Naive thymus-derived CD4-positive, alpha-beta T cell (primary cell): ENCODE measurements at places on chromosomes 2 and 18. TPM values are rescaled to one million over a fixed set of nuclear protein-coding genes. Genes with fewer than 3 reads are reported as not detected.

DNA sequence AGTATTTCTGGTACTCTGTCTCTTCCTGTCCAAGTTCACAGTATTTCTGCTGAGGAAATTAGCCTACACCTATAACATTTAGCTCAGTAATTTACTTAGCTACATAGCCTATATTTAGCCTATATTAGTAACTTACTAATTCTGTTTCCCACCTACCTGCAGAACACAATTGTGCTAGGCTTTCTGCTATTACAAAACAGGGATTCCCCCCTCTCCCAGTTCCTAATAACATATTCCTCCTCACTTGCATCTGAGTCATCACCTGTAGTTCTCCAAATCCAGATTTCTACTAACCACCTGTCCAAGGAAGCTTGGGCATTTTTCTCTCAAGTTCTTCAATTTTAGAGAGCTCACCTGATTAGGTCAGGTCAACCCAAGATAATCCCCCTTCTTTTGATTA, 94.9 kb downstream of the NETO1 start:
- H3K4me3 ChIP-seq = no peak overlapping the region
- no peak for DNase-seq
- no peaks in the 10 kb centered on the region for H3K36me3 ChIP-seq
- H3K4me1 ChIP-seq = no peaks in the 10 kb centered on the region
- no peak overlapping the region for H3K27ac ChIP-seq
- H3K27me3 ChIP-seq = no peaks in the 10 kb centered on the region

- H3K27me3 ChIP-seq = no peaks in the 10 kb centered on the region
- no peak overlapping the region for H3K27ac ChIP-seq
- H3K4me3 ChIP-seq = no peak overlapping the region
- DNase-seq = no peak
Observed at GRCh38 chr2:54681416-54681815, 42.0 kb upstream of the EML6 start.

DNA sequence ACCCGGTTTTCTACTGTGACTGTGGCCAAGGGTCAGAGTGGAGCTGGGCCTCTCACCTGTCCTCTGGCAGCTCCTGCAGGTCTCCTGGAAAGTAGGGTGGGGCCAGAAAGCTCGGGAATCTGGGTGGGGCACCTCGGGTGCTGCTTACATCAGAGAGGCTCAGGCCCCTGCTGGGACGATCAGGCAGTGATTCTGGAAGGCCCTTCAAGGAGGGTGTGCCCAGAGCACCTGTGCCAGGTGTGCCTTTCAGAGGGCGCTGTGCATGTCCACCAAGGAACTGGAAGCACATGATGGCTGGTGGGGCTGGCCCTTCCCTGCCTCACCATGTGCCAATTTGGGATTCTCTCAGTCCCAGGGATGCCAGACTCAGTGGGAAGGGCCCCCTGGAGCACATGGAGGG, 44.0 kb downstream of the ATP6V1C2 start:
- H3K4me1 ChIP-seq = no peaks in the 10 kb centered on the region
- H3K36me3 ChIP-seq = no peaks in the 10 kb centered on the region
- DNase-seq = no peak
- H3K27ac ChIP-seq = no peak overlapping the region
- H3K4me3 ChIP-seq = no peak overlapping the region

GRCh38 chr2:161161074-161161706, 962 bp downstream of the TANK start:
- H3K36me3 ChIP-seq = no peaks in the 10 kb centered on the region
- no peaks in the 10 kb centered on the region for H3K27me3 ChIP-seq
- peak overlapping the region; percentile 84 for H3K27ac ChIP-seq
- no peak for DNase-seq

- DNase-seq = no peak
- peaks cover 37% of the 10 kb centered on the region for H3K4me1 ChIP-seq
- peak overlapping the region; percentile 74 for H3K4me3 ChIP-seq
- H3K27ac ChIP-seq = peak overlapping the region; percentile 51
- no peaks in the 10 kb centered on the region for H3K27me3 ChIP-seq
Observed at GRCh38 chr2:96816836-96817702, 1.0 kb downstream of the CNNM3 start.

- DNase-seq = no peak
- no peak overlapping the region for H3K4me3 ChIP-seq
- no peaks in the 10 kb centered on the region for H3K36me3 ChIP-seq
- H3K4me1 ChIP-seq = peaks cover 26% of the 10 kb centered on the region
- H3K27me3 ChIP-seq = no peaks in the 10 kb centered on the region
Observed at GRCh38 chr2:68412127-68412819, 47.2 kb downstream of the PLEK start.

GRCh38 chr2:2800697-2801096, 469.6 kb upstream of the MYT1L start:
- H3K4me1 ChIP-seq = no peaks in the 10 kb centered on the region
- H3K27ac ChIP-seq = no peak overlapping the region
- DNase-seq = no peak
- no peaks in the 10 kb centered on the region for H3K36me3 ChIP-seq
- no peak overlapping the region for H3K4me3 ChIP-seq

DNA sequence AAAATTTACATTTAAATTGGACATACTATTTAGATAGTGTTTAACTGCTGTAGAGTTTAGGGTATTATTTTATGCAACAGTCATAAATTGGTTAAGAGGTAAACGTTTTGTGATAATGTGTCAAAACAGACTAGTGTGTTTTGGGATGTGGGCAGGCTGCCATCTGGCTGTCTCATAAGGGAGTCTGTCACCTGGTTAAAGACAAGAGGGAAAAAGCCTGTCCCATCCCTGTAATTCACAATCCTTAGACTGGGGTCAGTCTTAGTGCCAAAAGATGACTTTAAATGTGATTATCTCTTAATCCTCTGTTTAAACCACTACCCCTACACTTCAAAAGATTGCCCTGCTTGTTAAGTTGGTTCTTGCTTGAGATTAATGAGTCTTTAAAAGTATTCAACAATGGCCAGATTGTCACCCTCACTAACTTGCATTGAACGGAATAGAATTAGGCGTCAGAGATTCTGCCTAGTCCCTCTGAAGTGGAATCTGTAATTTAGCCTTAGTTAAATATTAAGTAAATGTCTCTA, 59.2 kb downstream of the SGPP2 start:
- no peaks in the 10 kb centered on the region for H3K36me3 ChIP-seq
- no peaks in the 10 kb centered on the region for H3K4me1 ChIP-seq
- no peak for DNase-seq

DNA sequence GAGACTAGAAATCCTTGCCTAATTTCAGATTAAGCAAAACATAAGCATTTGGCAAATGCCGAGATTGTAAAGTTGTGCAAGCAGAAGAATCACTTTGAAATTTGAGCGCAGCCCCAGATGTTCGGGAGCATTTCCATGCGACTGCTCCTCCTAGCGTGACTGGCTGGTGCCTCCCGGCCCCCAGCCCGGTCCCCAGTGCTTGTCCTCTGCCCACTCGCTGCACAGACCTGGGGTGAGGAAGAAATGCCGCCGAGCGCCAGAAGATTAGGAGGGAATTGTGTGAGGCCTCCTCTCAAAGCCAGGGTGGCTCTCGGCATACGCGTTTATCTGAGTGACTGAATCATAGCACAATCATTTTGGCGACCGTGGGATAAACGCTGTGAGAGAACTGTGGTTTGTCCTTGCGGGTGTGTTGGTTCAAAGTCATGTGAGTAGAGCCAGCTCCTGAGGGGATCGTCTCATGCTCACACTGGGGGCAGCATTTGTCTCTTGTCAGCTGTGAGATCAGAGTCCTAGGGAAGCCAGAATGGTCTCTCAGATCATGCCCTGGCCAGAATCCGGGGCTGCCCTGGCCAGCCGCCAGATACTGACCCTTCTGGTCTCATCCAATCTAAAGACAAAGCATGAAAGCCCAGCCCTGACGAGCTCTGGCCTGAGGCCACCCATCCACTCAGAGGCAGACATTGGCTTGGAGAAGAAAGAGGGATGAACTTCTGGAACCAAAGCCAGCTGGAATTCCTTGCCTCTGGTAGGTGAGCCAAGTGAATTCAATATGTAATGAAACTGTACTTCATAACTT, 189.3 kb downstream of the SH3RF3 start:
- no peaks in the 10 kb centered on the region for H3K27me3 ChIP-seq
- H3K4me3 ChIP-seq = no peak overlapping the region
- no peak for DNase-seq
- H3K36me3 ChIP-seq = no peaks in the 10 kb centered on the region

DNA sequence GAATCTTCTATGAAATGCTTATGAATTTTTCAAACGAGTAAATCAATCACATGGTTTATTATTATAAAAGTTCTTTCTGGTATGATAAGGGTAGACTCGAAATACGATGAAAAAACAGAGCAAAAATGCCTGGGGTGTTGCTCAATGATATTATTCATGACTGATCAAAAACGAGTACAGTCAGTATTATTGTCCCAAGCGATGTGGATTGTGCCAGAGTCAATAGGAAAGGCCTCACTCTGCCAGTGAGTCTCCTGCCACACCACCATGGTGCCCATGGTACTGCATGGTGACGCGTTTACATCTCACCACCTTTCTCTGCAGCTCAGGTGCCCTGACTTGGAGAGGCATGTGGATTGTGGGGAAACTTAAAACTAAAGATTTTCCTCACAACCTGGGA, 58.5 kb downstream of the KCTD1 start:
- no peak overlapping the region for H3K27ac ChIP-seq
- H3K4me3 ChIP-seq = no peak overlapping the region
- no peaks in the 10 kb centered on the region for H3K27me3 ChIP-seq
- DNase-seq = no peak
- H3K36me3 ChIP-seq = no peaks in the 10 kb centered on the region

GRCh38 chr18:8826971-8827370, 121.6 kb downstream of the MTCL1 start:
- no peak overlapping the region for H3K27ac ChIP-seq
- H3K4me3 ChIP-seq = no peak overlapping the region
- no peaks in the 10 kb centered on the region for H3K27me3 ChIP-seq
- H3K36me3 ChIP-seq = no peaks in the 10 kb centered on the region
- H3K4me1 ChIP-seq = no peaks in the 10 kb centered on the region
- DNase-seq = no peak

DNA sequence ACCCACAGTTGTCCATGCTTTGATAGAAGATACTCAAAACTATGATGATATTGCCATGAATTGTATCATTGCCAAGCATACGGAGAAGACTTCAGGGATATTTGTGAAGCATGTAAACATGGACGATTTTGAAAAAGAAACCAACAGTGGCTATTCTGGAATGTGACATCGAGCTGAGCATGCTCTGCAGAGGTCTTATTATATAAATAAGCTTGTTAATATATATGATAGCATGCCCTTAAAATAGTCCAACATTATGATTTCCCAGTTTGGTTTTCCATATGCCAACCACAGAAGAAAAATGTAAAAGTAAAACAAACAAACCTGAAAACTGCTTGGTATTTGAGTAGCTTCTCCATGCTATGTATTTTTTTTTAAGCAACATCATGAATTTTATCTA, 159.1 kb downstream of the LNPK start:
- H3K27ac ChIP-seq = no peak overlapping the region
- no peak for DNase-seq
- no peaks in the 10 kb centered on the region for H3K36me3 ChIP-seq
- H3K4me3 ChIP-seq = no peak overlapping the region

Gene CNDP1
- total RNA-seq = not detected

Gene ARHGEF4
- total RNA-seq = 2.0 TPM

Gene SNRPD1
- 83.4 and 84.8 TPM in 2 replicates for total RNA-seq

Gene UNC80
- total RNA-seq = not detected
